ENCODE measurements at places on chromosomes 5 and 9.

DNA sequence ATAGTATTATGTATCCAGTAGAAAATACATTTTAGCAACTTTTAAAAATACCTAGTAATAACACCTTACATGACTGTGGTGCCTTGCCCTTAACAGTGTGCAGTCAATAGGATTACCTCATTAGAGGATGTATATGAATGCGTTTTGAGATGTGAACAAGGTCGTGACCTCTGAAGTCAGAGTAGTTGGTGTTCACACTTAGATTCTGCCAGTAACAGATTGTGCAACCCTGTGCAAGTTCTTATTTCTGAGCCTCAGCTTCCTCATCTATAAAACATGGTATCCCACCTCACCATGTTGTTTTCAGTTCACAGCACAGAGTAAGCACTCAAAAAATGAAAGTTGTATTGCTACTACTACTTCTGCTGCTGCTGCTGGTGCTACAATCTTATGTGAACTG, 347.3 kb downstream of the KDM4C start:
- DNase-seq = no peak

- DNase-seq = no peak
These were observed 58.9 kb upstream of the CNTLN start for GRCh38 chr9:17075758-17076485.

- DNase-seq = no peak
These were observed 871 bp downstream of the TRIO start for GRCh38 chr5:14143841-14144585.

GRCh38 chr9:107588393-107588792, 98.8 kb upstream of the KLF4 start:
- no peak for DNase-seq

GRCh38 chr9:69583645-69584234, 88.4 kb downstream of the APBA1 start:
- no peak for DNase-seq

- no peak for DNase-seq
These were observed 35.8 kb downstream of the VLDLR start for GRCh38 chr9:2657427-2657826.

- DNase-seq = no peak
These were observed 139.2 kb upstream of the LHFPL2 start for GRCh38 chr5:78787783-78788182.

DNA sequence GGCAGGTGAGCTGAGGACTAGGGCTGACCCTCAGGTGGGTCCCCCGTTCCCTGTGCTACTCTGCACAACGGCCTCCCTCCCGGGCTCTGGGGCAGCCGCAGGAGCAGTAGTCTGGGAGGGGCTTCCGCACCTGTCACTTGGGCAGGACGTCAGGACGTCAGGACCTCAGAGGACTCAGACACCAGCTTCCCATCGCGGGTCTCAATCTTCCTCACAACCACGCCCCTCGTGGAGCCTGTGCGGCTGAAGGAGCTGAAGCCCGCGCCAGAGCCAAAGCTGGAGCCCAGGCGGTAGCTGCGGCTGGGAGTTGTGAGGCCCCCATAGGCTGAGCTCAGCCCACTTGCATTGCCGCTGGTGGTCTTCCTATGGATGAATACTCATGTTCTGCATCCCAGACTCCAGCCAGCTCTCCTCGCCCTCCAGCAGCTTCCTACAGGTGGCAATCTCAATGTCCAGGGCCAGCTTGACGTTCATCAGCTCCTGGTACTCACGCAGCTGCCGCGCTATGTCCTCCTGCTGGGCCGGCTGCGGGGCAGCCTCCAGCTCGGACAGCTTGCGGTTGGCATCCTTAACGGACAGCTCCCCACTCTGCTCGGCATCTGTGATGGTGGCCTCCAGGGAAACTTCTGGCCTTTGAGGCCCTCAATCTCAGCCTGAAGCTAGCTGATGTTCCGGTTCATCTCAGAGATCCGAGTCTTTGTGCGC, 381.4 kb upstream of the RGMB start:
- no peak for DNase-seq

DNA sequence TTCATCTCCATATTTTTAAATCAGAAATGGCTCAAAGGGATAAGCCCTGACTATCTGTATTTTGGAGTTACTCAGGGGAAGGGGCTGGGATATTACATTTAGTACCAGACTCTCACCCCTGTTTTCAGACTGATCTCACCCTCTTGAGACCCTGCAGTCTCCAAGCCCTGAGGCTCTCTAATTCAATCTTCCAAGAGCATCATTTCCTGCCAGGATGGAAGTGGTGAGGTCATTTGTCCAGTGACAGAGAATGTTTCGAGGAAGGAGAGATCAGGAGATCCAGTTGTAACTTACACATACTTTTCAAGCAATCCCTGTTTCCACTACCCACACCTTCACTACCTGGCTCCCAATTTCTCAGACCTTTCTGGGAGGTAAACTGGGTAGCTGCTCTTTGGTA, 295.5 kb upstream of the EFNA5 start:
- no peak for DNase-seq

DNA sequence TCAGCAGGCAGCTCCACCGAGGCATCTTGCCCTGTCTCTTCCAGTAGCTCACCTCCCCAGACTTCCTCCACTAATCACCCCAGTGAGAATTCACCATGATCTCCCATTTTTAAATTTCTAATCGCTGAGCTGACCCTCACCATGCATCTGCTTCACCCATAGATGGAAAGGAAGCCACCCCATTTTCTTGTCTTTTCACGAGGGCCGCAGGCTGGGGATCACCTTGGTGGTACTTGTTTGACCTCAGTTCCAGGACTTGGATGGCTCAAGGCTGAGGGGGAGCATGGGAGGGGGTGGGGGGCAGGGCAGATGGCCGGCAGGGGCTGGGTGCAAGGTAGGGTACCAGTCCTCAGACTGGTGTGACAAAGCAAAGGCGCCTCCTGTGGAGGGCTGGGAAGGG, 3.6 kb downstream of the PROP1 start:
- no peak for DNase-seq

Measured in amniotic stem cell (primary cell).